ENCODE measurements at places on chromosomes 5 and 9. TPM values are rescaled to one million over a fixed set of nuclear protein-coding genes. Genes with fewer than 3 reads are reported as not detected.

The HTR4 gene
- total RNA-seq = not detected

The DND1 gene
- 0.75 TPM for total RNA-seq

The VAV2 gene
- 15.9 TPM for total RNA-seq

The LNPEP gene
- 11.1 TPM for total RNA-seq

DNA sequence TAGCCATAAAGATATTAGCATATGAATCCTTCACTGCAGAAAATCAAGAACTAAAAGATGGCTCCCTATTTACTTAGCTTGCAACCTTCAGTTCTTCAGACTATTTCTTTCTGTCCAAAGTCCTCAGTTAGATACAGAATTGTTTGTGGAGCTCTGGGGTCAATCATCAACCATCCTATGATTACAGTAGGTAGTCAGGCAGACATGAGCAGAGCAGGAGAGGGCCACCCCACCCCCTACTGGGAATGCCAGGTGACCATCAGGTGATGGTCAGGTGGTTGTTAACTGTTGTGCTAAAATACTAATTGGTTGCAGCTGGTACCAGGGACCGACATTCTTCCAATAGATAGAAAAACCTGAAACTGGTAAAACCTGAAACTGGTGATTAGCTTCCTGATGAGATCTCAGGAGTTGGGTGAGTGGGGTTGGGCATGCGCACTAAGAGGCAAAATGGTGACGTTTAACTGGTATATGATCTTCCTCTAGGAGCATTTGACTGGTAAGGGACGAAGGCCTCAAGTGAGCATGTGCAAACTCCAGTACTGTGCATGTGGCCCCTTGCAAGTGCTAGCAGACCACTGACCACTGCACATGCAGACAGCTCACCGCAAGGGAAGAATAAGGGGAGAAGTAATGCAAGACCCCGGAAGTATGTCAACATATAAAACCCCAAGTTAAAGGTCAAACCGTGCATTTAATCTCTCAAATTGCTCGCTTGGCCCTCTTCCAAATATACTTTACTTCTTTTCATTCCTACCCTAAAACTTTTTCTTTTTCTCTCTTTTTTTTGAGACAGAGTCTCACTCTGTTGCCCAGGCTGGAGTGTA, 13.6 kb downstream of the C9orf57 start:
- no peak for DNase-seq
- H3K36me3 ChIP-seq = no peaks in the 10 kb centered on the region
- no peak overlapping the region for H3K4me3 ChIP-seq
- peaks cover 5% of the 10 kb centered on the region for H3K4me1 ChIP-seq

- H3K27ac ChIP-seq = no peak overlapping the region
- no peak for DNase-seq
- no peak overlapping the region for H3K4me3 ChIP-seq
- H3K4me1 ChIP-seq = no peaks in the 10 kb centered on the region
These were observed 53.4 kb upstream of the PTCH1 start for GRCh38 chr9:95570150-95570549.

- peak overlapping the region; percentile 70 for H3K4me3 ChIP-seq
- no peaks in the 10 kb centered on the region for H3K27me3 ChIP-seq
- peaks cover 13% of the 10 kb centered on the region for H3K4me1 ChIP-seq
- peak; percentile 15 for DNase-seq
- no peaks in the 10 kb centered on the region for H3K36me3 ChIP-seq
These were observed 469 bp downstream of the AGTPBP1 start for GRCh38 chr9:85741095-85741874.

DNA sequence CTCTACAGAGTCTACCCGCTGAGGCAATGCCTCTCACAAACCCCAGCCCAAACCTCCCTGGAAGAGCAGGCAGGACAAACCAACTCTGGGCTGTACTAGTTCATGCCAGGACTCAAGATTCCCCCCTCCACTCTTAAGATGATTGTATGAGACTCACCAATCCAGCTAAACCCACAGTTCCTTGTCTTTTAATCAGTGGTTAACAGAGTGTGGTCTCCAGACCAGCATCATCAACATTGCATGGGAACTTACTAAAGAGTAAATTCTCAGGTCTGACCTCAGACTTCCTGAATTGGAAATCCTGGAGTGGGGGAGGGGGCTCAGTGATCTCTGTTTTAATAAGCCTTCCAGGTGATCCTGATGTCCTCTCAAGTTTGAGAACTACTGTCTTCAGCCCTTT, 240.9 kb downstream of the GAS1 start:
- no peak overlapping the region for H3K27ac ChIP-seq
- no peaks in the 10 kb centered on the region for H3K27me3 ChIP-seq
- H3K4me3 ChIP-seq = no peak overlapping the region

DNA sequence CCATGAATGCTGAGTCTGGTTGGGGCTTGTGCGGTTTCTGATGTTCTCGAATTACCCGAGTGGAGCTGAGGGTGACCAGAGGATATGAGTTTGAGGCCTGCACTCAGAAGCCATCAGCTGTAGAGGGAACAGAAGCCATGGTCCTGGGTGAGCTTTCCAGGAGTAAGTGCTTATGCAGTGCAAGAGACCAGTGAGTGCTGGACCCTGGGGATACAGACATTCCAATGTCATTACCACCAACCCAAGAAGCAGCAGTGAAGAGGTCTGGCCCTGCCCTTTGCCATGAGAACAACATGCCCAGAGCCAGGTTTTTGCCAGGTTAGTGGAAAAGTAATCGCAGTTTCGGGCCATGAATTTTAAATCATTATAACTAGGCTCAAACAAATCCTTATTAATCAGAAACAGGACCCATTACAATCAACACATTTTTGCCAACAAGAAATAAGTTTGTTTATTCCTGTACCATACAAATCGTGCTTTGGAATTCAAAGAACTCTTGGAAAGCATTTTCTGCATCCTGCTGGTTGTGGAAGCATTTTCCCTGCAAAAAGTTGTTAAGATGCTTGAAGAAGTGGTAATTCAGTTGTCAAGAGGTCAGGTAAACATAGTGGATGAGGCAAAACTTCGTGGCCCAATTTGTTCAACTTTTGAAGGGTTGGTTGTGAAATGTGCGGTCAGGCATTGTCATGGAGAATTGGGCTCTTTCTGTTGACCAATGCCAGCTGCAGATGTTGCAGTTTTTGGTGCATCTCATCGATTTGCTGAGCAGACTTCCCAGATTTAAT, 154.6 kb downstream of the SYK start:
- peaks cover 11% of the 10 kb centered on the region for H3K4me1 ChIP-seq
- H3K27me3 ChIP-seq = no peaks in the 10 kb centered on the region
- no peaks in the 10 kb centered on the region for H3K36me3 ChIP-seq
- no peak overlapping the region for H3K27ac ChIP-seq

DNA sequence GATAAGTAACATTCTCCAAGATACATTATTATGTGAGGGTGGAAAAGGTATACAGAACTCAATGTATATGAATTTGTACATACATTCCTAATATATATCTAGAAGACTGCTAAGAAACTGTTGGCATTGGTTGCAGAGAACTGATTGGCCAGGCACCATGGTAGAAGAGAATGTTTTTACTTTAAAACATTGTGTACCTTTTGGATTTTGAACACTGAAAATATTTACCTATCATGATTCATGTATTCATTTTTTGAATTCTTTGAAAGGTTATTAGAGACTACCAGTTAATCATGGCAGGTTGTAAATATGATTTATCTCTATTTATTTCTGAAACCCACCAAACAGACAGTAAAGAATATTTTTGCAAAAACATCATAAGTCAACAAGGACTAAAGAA, 41.2 kb upstream of the ADRB2 start:
- no peak overlapping the region for H3K27ac ChIP-seq
- H3K4me1 ChIP-seq = peaks cover 39% of the 10 kb centered on the region
- DNase-seq = peak; percentile 70
- H3K36me3 ChIP-seq = no peaks in the 10 kb centered on the region
- no peaks in the 10 kb centered on the region for H3K27me3 ChIP-seq
- H3K4me3 ChIP-seq = no peak overlapping the region

DNA sequence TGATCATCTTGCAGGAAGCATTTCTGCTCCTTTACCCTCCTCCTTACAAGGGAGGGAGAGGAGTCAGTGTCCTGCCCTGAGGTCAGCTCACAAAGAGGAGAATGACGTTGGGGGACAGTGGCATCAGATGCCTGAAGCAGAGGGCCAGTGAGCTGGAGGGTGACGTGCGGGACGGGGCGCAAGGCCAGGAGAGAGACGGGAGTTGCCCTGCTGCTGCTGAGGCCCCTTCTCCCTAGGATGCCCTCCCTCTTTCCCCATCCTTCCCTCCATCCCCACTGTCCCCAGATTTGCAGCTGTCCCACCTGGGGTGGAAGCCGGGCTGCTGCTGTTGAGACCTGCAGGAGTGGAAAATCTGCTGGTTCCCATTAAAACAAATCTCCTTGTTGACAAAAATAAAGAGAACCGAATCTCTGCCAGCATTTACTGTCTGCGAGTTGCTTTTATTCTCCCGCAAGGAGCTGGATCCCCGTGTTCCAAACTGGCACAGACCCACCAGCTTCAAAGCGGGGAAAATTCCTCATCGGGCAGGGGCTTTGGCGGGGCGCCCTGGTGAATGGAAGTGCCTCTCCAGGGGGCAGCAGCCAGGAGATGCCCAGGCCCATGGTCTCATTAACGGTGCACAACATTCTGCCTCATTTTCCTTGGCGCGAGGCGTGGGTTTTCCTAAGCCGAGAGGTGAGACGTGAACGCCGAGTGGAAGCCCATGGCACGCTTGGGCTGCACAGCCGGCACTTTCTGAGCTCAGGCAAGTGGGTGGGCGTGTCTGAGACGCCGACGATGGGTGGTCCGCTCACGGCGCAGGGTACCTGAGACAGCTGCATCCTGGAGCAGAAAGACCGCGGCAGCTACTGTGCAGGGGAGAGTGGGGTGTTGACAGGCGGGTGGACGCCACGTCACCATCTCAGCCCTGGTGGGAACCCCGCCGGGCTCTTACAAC, 13.9 kb upstream of the COL5A1 start:
- H3K4me1 ChIP-seq = peaks cover 28% of the 10 kb centered on the region
- no peak overlapping the region for H3K4me3 ChIP-seq
- H3K27me3 ChIP-seq = no peaks in the 10 kb centered on the region
- no peak overlapping the region for H3K27ac ChIP-seq

GRCh38 chr5:133298447-133298846, 246.6 kb downstream of the HSPA4 start:
- no peaks in the 10 kb centered on the region for H3K4me1 ChIP-seq
- H3K27me3 ChIP-seq = no peaks in the 10 kb centered on the region
- no peak overlapping the region for H3K27ac ChIP-seq
- no peak for DNase-seq
- H3K36me3 ChIP-seq = no peaks in the 10 kb centered on the region

GRCh38 chr5:73805449-73805848, 179.5 kb downstream of the ARHGEF28 start:
- no peaks in the 10 kb centered on the region for H3K27me3 ChIP-seq
- DNase-seq = no peak
- H3K36me3 ChIP-seq = no peaks in the 10 kb centered on the region
- H3K4me3 ChIP-seq = no peak overlapping the region

GRCh38 chr5:149940941-149941644, 3.5 kb downstream of the PDE6A start:
- H3K36me3 ChIP-seq = no peaks in the 10 kb centered on the region
- H3K4me3 ChIP-seq = no peak overlapping the region
- peak; percentile 56 for DNase-seq
- peaks cover 58% of the 10 kb centered on the region for H3K4me1 ChIP-seq
- peak overlapping the region; percentile 33 for H3K27ac ChIP-seq

GRCh38 chr9:6959270-6960000, 201.7 kb downstream of the KDM4C start:
- no peak overlapping the region for H3K27ac ChIP-seq
- no peak overlapping the region for H3K4me3 ChIP-seq
- no peaks in the 10 kb centered on the region for H3K27me3 ChIP-seq
- DNase-seq = no peak

DNA sequence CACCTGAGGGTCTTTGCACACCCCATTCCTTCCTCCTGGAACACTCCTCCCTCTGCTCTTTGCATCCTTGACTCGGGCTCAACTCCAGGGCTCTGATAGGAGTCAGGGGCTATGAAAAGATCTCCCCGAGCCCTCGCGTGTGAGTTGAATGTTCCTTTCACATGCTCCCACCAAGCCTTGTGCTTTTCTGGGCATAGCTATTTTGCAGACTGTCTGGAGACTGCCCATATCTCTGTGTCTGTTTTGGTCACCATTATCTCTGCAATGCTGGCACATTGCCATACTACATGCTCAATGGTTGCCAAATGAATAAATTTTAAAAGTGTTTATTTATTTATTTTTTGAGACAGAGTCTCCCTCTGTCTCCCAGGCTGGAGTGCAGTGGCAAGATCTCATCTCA, 56.9 kb upstream of the PLPP1 start:
- no peak overlapping the region for H3K27ac ChIP-seq
- no peaks in the 10 kb centered on the region for H3K27me3 ChIP-seq
- H3K36me3 ChIP-seq = no peaks in the 10 kb centered on the region
- no peak for DNase-seq
- no peak overlapping the region for H3K4me3 ChIP-seq
- no peaks in the 10 kb centered on the region for H3K4me1 ChIP-seq

- peak; percentile 76 for DNase-seq
- H3K27me3 ChIP-seq = no peaks in the 10 kb centered on the region
- H3K4me3 ChIP-seq = peak overlapping the region; percentile 7
- no peaks in the 10 kb centered on the region for H3K36me3 ChIP-seq
These were observed 8.7 kb downstream of the SERINC5 start for GRCh38 chr5:80246995-80247729.

DNA sequence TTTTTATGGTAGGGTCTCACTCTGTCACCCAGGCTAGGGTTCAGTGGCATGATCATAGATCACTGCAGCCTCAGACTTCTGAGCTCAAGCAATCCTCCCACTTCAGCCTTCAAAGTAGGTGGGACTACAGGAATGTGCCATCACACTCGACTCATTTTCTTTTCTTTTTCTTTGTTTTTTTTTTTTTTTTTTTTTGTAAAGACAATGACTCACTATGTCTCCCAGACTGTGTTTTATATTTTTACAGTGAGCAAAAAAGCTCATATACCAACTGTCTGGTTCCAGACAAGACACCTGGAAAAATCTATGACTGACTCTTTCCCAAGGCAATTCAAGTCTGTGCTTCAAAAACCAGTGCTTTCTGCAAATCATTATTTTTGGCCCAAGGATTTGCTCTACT, 10.8 kb upstream of the FOXD1 start:
- H3K27me3 ChIP-seq = no peaks in the 10 kb centered on the region
- H3K27ac ChIP-seq = no peak overlapping the region
- no peaks in the 10 kb centered on the region for H3K4me1 ChIP-seq
- no peak overlapping the region for H3K4me3 ChIP-seq
- no peaks in the 10 kb centered on the region for H3K36me3 ChIP-seq

- H3K27ac ChIP-seq = no peak overlapping the region
- H3K4me3 ChIP-seq = no peak overlapping the region
- no peaks in the 10 kb centered on the region for H3K27me3 ChIP-seq
- H3K4me1 ChIP-seq = 0 out of 2 replicates have a peak, but pooled peaks cover 6% of the 10 kb centered on the region
- H3K36me3 ChIP-seq = peaks cover 12% of the 10 kb centered on the region
- DNase-seq = no peak
These were observed 8.3 kb downstream of the UBE2D2 start for GRCh38 chr5:139569270-139569955.

- H3K4me1 ChIP-seq = no peaks in the 10 kb centered on the region
- no peak for DNase-seq
- no peak overlapping the region for H3K27ac ChIP-seq
- peaks cover 4% of the 10 kb centered on the region for H3K36me3 ChIP-seq
- no peak overlapping the region for H3K4me3 ChIP-seq
These were observed 33.1 kb downstream of the SCGB3A1 start for GRCh38 chr5:180558232-180558631.

GRCh38 chr5:140927228-140927573, 1.1 kb downstream of the PCDHAC1 start:
- DNase-seq = no peak
- no peaks in the 10 kb centered on the region for H3K36me3 ChIP-seq
- peaks cover 8% of the 10 kb centered on the region for H3K4me1 ChIP-seq
- peak overlapping the region; percentile 91 for H3K4me3 ChIP-seq
- no peaks in the 10 kb centered on the region for H3K27me3 ChIP-seq
